Peyer's patch (tissue), 4 donors: ENCODE measurements at places on chromosomes 6 and 20.

GRCh38 chr6:27882624-27883023 lies 29.6 kb downstream of the OR2B2 start:
- DNase-seq: no peak

DNA sequence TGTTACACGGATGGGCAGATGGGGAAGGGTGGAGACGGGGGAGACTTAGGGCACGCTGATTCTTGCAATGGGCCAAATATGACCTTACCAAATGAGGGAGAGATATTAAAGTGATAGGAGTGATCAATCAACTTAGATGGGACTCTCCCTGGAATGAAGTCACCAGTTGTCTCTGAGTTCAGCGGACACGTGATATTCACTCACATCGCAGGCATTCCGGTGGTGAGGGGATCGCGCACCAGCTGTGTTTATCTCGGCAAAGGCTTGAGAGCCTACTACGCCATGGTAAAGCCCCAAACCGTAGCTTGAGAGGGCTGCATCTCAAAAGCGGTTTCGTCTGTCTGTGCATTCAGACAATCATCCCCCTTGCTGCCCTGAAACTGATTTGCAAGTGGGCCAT lies 5.5 kb downstream of the BMP7 start:
- no peak for DNase-seq

- DNase-seq: no peak
Observed at GRCh38 chr6:148925701-148926100, 178.9 kb downstream of the UST start.

GRCh38 chr6:41073203-41073967 lies 611 bp downstream of the NFYA start:
- DNase-seq: peak; percentile 89

GRCh38 chr6:33980176-33981175 lies 165.4 kb downstream of the GRM4 start:
- peak; percentile 36 for DNase-seq
